ENCODE measurements at places on chromosomes 3 and 15.
A peak's percentile ranks its signal among the peaks of the same experiment; 100 is the strongest.

GRCh38 chr3:185089751-185090150 is 63.1 kb downstream of the C3orf70 start:
- DNase-seq: no peak

DNA sequence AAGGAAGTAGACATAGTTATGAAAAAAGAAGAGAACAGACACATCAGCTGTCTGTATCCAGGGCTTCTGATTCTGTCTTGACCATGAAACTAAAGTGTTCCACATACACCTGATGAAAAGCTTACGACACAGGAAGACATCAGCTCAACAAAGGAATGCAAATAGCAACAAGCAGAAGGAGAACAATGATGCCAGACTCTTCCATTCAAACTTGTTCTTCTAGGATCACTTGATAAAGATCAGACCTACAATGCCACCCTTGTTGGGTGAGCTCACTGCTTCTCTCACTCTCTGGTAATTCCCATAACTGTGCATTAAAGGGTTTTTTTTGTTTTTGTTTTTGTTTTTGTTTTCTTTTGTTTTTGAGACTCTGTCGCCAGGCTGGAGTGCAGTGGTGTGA is 49.7 kb downstream of the GATM start:
- DNase-seq: peak; percentile 43

DNA sequence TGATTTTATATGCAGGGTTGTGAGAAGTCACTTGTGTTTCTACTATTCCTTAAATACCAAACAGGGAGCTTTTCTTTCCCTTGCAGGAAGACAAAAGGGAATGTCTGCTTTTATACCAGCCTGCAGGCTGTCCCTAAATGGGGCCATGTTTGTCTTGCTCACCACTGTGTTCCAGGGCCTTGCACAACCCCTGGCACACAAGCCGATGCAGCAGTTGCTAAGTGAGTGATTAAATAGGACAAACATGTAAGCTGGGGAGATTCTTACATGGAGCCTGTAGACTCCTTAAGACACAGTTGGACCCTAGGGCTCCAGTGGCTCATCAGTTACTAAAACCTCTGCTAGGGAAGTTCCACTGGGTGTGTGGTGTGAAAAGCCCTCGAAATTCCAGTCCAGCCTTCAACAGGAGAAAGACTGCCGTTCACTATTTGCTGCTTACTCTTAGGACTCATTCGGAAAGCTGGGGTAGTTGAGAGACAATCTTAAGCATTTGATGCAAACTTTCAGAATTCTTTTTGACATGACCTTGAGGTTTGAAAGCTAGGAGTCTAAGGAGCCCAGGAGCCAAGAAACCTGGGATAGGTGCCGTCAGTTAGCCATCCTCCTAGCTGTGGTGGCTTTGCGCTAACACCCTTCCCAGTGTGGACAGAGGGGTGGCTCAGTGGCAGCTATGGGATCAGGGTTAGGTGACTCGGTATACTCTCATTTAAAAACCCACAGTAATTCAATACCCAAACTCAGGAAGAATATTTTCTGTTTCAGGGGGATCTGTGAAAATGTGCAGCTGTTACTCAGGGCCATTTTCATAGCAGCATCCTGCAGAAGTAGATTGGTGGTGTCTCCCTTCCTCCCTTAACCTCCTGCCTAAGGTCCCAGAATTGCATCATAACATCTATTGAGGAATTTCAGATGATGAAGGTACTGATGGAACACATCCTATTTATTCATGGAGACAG is 39.1 kb downstream of the SYNM start:
- DNase-seq: no peak

DNA sequence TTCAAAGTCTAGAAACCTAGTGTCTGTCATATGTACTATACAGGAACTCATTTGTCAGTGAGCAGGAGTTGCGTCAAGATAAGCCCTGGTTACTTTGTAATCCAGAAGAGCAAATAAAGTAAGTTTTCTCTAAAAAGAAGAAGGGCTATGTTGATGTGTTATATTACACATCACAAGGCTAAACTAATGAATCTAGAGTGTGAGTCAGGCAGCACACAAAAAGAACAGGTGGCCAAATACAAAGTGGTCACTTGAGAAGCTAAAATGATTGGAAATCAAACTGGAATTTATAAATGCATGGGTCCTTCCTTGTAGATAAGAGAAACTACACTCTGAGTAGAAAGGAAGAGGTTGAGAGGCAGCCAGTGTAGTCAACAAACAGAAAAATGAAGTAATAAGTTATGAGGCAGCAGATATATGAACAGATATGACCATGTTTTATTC is 771.6 kb downstream of the DIPK2A start:
- DNase-seq: no peak

DNA sequence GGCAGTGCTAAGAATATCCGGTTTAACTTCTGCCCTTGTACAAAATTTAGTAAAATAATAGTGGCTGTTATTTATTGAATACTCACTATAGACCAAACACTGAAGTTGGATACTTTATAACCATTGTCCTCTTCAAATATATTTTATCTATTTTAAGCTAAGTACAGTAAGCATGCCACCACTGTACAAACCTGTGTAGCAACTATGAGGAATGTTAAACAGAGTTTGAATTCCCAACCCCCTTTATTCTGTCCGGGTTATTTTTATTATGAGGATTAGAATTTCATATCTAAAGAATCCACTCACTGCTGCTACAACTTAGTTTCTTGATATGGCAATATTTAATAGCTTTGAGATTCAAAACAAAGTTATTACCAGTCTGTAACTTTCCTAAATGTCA is 203.5 kb upstream of the RBMS3 start:
- no peak for DNase-seq

- no peak for DNase-seq
These were observed 958.8 kb downstream of the IGSF11 start for GRCh38 chr3:118075873-118076272.

DNA sequence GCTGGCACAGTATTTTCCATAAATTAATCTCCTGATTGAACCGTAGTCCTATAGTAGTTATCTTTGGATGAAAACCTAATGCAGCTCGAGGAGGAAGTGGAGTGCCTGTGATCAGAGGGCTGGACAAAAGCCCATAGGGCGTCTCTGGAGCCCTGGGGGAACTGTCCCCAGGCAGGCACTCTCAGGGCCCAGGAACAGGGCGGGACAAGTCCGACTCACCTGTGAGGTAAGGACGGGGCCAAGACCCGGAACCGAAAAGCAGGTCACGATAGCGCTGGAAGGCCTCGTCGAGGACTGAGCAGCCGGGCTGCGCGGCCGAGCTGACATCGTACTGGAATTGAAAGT is 341 bp downstream of the HEXA start:
- DNase-seq: peak; percentile 59

DNA sequence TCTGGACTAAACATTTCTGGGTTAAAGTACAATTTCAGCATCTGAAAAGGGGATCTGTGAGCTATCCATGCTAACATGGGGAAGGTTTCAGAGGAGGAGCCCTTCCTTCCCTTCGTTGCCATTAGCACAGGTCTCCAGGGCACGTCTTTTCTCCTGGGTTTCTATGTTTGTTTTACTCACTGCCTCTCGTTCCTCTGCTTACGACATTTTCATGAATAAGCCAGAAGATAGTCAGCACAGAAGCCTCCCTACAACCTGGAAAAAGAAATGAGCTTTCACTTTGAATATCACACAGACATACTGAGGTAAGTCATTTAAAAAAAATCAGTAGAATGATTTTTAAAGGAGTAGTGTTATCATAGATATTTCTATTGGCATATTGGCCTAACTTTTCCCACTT is 117.2 kb upstream of the KCNMB2 start:
- DNase-seq: no peak

All from LNCaP clone FGC (cell line).